ENCODE measurements at places on chromosomes 11 and 22.

DNA sequence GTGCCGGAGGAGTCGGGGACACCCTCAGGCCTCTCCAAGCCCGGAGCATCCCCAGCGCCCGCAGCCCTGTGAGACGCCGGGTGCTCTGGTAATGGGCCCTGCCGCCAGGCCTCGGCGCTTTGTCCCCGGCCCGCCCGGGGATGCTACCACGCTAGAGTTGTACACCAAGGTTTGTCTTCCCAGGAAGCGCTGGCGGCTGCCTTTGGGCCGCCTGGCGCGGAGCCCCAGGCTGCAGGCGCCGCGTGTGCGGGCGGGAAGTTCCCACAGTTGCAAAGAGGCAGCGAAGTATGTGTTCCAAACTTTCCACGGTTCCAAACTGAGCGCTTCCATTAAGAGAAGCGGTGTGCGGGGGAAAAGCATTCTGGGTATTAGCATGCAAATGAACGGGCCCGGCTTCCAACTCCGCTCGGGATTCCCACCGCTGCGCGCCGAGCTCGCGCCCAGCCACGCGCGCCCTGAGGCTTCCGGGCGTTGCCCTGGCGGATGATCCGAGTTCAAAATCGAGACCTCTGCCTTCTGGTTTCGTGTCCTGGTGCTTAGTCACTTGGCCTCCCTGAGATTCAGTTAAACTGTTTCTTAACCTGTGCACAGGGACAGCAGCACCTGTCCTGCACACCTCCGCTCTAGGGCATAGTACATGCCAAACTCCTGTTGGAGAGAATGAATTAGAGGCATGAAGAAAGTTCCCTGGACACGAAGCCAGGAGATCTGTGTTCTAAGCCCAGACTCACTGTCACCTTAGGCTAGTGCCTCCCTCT, 1.3 kb upstream of the PATZ1 start:
- peak; percentile 74 for DNase-seq

DNA sequence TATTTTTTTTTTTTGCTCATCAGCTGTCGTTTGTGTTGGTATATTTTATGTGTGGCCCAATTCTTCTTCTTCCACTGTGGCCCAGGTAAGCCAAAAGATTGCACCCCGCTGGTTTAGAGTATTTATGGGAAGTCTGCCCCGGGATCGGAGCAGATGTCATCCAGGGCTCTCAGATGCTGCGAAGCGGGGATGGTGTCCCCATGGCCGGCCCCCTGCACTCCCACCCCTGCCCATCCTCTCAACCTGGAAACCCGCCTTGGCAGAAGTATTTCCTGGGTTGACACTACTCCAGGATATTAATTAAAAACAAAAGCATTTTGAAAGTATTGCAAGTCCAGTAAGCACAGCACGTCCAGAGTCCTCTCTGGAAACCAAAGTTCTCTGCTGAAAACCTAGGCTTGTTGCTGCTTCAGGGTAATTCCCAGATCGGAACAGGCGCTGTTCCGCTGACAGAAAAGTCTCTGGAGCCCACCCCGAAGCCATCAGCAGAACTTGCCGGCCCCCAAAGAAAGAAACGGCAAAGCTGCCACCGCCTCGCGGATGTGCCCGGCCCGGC, 833 bp downstream of the SCUBE2 start:
- no peak for DNase-seq

DNA sequence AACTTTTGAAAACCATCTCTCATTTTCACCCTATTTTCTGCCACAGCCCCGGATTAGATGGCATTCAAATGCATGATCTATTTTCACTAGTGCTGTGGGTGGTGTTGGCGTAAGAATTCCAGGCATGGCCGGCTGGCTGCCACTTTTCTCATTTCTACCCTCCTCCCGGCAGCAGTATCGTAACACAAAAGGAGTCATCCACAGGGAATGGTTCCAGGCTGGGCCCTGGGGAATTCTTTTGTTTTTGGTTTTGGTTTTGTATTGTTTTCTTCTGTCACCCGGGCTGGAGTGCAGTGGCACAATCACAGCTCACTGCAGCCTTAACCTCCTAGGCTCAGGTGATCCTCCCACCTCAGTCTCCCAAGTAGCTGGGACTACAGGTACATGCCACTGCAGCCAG, 13.8 kb downstream of the JAML start:
- DNase-seq, result no peak

GRCh38 chr11:103537904-103538502, 428.8 kb downstream of the DYNC2H1 start:
- no peak for DNase-seq

GRCh38 chr11:78834886-78835285, 260.2 kb upstream of the NARS2 start:
- no peak for DNase-seq

DNA sequence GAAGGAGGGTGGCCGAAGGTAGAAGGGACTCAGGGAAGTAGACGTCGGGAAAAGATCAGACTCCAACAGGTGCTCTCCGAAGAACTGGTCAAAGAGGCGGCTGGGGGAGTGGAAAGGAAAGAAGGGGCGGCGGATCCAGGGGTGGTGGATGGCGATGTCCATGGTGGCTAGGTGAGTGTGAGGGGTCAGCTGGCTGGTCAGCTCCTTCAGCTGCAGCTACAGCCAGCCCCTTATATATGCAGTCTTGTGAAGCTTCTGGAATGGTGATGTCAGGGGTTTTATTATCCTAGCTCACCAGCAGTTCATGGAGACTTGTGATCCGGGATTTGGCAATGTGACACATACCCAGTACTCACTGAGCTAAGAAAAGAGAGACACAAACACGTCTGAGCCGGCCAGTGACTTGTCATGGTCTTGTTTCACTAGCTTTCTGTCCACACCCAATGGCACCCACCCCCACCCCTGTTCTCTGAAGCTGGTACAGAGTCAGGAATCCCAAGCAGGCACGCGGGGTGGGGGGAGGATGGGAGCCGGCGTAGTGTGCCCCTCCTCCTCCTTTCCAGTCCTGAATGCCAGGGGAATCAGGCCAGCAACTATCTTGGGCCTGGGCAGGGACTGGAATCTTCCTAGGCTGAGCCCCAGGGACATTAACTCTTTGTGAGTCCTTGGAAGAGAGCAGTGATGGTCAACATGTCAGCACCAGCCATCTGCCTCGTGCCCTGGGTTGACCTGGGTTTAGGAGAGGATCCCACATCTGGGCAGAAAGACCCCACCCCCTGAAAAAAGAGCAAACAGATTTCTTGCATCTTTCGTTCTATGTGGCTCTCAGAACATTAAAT, at the start of gene CRYAB:
Gene CRYAB (minus strand): TSS at position 208 of the 839 bp plus-strand sequence. CDS start 46 bp downstream, at position 162.
- DNase-seq, result no peak

GRCh38 chr11:17515443-17516176, 28.6 kb downstream of the USH1C start:
- DNase-seq, result no peak

GRCh38 chr22:33803371-33804282, 116.6 kb downstream of the LARGE1 start:
- no peak for DNase-seq

GRCh38 chr11:100867606-100868005, 180.5 kb downstream of the ARHGAP42 start:
- no peak for DNase-seq

DNA sequence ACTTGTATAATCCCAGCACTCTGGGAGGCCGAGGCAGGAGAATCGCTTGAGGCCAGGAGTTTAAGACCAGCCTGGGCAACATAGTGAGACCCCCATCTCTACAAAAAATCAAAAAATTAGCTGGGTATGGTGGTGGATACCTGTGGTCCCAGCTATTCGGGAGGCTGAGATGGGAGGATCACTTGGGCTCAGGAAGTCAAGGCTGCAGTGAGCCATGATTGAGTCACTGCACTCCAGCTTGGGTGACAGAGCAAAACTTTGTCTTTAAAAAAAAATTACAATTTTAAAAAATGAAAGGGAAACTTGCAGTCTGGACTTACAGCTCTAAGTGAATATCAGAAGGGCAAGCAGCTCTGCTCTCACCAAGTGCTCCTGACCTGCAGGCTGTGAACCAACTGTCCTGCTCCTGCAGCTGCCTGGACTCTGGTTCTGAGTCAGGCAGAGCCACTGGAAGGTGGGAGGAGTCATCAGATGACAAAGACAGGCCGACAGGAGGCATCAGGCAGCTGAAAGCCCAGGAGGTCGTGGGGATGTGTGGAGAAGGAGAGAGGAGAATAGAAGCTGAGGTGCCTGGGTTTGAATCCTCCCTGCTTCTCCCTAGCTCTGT, 9.6 kb downstream of the SMTNL1 start:
- DNase-seq, result no peak

DNA sequence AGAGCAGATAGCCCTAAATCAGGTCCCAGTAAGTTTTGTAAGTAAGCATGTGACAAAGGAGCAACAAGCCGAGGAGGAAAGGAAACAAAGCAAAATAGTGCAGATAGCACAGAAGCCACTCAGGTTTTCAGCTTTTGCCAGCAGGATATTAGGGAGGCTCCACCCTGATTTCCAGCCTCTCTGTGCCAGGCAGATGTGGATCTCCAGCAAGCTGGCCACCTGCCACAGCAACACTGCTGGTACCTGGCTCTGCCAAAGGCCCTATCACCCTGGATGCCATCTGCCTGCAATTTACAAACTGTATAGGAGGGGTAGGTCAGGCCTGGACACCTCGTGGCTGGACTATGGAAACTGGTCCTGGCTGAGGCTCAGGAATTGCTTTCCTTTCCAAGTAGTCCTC, 12.2 kb upstream of the NNMT start:
- DNase-seq, result no peak

DNA sequence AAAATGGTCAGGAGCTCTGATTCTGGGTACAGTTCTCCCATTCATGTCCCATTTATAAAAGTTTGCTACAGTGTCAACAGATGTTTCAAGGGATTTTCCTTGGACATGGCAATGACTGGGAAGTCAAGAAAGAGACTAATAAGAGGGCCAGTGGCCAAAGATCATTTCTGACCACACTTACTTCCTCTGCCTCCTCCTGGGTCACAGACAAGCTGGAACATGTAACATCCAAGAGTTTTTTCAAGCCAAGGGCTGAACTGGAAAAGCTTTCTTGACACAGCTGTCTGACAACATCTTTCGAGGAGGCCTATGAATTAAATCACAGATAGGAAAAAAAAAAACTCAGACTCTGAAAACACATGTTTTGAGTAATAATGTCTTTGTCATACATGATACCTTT, 8.7 kb downstream of the COMMD9 start:
- no peak for DNase-seq

DNA sequence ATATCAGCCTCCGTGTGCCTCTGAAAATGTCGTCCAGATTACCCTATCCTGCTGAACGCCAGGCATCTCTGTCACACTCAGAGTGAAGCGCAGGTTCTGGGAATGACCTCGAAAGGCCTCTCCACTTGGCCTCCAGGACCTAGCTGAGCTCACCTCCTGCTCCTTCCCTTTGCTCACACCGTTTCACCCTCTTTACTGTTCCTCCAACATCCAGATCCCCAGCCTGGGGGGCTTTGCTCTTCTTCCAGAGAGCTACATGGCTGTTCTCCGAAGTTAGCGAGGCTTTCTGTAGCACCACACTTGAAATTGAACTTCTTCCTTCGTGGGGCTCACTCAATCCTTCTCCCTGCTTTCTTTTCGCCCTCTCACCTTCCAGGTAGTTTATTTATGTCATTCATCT, 27.9 kb downstream of the GLB1L2 start:
- no peak for DNase-seq

DNA sequence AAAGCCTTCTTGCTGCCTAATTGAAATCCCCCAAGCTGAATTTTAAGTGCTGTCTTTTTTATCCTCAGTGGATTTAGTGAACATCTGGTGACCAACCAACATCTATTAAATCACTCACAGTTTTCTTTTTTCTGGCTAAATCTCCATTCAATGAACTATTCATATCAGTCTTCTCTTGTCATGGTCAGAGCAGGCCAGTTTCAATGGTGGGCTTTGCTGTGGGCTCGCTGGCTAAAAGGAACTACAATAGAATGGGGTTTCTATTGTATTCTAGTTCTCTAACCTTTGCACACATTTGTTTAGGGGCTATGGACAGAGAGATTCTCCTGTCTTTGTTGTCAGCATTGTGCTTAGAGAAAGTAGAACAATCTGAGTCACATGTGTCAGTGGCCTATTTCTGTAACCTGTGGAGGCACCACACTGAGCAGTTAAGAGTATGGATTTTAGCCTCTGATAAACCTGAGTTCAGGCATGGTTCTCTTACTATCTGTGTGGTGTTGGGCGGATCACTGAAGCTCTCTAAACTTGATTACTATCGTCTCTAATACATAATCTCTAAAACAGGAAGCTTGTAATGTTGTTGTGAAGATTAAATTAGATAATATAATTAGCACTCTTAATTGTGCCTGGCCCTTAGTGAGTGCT, 94.2 kb upstream of the CADM1 start:
- no peak for DNase-seq

- DNase-seq, result no peak
Observed at GRCh38 chr11:101945448-101945847, 29.1 kb upstream of the ANGPTL5 start.

- DNase-seq, result no peak
Observed at GRCh38 chr22:48238966-48239365, 1476.5 kb downstream of the TBC1D22A start.

GRCh38 chr11:60985991-60986915, 14.8 kb downstream of the CD6 start:
- peak; percentile 95 for DNase-seq

- DNase-seq, result no peak
Observed at GRCh38 chr11:8640267-8640906, 42.1 kb downstream of the TRIM66 start.

GRCh38 chr22:39148727-39149535, 3.5 kb downstream of the CBX7 start:
- DNase-seq, result peak; percentile 58

- DNase-seq, result no peak
Observed at GRCh38 chr11:1969035-1969434, 21.9 kb downstream of the MRPL23 start.

DNA sequence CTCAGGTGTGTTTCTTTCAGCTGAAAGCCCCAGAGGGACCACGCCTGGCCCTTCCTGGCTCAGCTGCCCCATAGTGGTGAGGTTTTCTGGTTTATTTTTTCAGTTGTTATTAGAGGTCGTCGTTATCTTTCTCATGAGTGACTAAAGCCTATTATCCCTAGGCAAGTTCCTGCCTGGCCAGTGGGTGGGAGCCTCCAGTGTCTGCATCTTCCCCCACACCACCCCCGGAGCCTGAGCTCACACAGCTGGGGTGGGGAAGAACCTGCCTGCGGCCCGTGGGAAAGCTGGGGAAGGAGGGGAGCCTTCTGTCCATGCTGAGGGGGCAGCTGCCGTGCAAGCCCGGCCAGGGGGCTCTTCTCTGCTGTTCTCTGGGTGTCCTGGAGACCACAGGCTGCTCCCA, 24.3 kb upstream of the PPFIA1 start:
- no peak for DNase-seq

Measured in activated naive CD4-positive, alpha-beta T cell treated with anti-CD3 and anti-CD28 coated beads, Interleukin-2, amount 10 ng/mL, durations not matched to agents 7 days and 5 days (primary cell).